ENCODE measurements at places on chromosomes 2 and 18.

GRCh38 chr2:231185886-231186285, 12.5 kb upstream of the ARMC9 start:
- no peak for DNase-seq

DNA sequence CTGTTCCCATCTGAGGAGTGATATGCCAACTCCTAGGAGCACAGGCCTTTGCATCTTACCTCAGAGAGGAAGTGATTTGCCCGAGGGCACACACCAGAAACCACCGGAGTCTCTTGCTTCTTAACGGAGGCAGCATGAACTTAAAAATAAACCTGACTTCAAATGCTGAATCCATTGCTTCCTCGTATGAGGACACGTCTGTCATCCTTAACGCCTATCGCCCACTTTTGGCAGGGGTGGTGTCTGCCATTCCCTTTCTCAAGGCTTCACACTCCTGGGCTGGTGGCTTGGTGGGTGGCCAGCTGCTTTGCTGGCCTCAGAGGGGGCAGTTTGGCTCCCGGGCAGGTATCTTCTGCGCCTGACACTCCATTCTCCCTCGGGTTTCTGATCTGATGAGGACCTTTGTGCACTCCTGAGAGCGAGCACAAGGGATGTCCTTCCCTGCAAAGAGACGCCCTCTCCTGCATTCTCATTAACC, 1.1 kb upstream of the PREB start:
- DNase-seq, result no peak

- no peak for DNase-seq
Measured at GRCh38 chr2:9205486-9205885, 1.1 kb upstream of the ASAP2 start.

- DNase-seq, result no peak
Measured at GRCh38 chr2:3242747-3243369, 134.8 kb downstream of the EIPR1 start.

- no peak for DNase-seq
Measured at GRCh38 chr18:62614494-62614893, 91.7 kb downstream of the ZCCHC2 start.

- DNase-seq, result no peak
Measured at GRCh38 chr2:63596401-63596883, 7.7 kb downstream of the MDH1 start.

GRCh38 chr18:76756531-76757253, 65.7 kb upstream of the ZNF236 start:
- DNase-seq, result no peak

GRCh38 chr2:69188182-69188900, 175.4 kb downstream of the ANTXR1 start:
- no peak for DNase-seq

- DNase-seq, result no peak
Measured at GRCh38 chr2:206020171-206020570, 65.8 kb downstream of the INO80D start.

DNA sequence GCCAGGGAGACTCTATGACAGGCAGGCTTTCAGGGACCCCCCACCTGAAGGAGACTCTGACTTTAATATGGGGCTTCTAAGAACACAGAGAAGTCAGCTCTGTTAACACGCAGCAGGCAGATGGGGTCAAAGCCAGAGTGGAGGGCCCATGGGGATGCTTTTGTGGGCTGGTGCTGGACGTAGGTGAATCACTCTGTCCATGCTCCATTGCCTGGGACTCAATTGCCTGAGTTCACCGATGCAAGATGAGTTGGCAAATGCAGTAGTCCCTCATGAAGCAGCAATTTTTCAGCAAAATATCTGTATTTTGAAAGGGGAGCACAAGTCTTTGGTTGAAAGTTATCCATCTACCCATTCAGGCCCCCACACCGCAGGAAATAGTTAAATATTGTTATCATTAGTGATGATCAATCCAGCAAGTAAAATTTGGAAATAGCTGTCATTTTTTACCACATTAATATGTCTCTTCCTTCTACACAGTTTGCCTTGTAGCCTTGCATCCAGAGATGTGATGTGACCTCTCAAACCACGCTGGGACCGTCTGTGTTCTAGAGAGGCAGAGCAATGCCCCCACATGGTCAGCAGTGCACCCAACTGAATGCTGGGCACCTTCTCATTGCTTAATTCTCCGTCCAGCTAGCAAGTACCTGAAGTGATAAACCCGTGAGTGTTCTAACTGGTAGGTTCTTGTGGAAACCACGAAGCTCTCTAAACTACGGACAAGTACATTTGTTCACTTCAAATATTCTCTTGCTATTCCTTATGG, 34.8 kb upstream of the FAM110C start:
- DNase-seq, result no peak

DNA sequence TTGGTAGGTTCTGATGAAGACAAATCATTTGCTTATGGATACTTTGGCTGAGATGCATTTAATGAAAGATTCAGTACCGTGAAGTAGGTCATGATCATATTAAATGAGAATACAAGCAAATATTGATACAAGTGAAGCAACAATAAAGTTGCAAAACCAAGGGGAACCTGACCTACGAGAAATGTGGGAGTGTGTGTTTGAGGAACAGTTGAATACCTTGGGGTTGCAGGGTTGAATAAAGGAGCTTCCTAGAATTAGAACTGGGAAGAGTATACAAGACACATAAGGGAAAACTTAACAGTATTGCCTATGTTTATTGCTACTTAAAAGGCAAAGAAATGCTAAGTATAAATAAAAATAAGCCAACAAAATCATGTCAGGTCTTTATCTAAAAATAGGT, 702.9 kb downstream of the ERBB4 start:
- DNase-seq, result no peak

DNA sequence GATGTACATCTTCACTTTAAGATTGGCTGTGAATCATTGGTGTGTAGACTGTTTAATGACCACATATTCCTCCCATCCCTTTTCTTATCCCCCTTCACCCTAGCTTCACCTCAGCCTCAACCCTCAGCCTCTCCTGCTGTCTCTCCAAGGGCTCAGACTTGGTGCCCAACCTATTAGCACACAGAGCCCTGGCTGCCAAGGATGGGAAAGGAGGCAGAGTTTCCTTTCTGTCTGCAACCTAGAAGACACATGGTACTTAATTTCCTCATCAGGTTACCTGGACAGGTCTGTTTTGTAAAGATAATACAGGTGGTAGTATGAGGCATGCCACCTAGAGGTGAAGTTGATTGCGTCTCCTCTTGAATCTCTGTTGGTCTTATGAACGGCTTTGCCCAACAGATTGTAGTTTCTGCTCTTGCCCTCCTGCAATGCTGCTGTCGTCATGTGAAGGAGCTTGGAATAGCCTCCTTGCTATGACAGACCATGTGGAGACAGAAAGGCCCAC, 44.5 kb upstream of the RMND5A start:
- DNase-seq, result no peak

All from stimulated activated CD8-positive, alpha-beta memory T cell treated with anti-CD3 and anti-CD28 coated beads, Interleukin-2, amount 100 ng/mL, for 1 hour (primary cell).